ENCODE measurements at places on chromosomes 7 and 10.

- DNase-seq: no peak
These were observed 136.0 kb downstream of the KIF20B start for GRCh38 chr10:89837165-89838043.

DNA sequence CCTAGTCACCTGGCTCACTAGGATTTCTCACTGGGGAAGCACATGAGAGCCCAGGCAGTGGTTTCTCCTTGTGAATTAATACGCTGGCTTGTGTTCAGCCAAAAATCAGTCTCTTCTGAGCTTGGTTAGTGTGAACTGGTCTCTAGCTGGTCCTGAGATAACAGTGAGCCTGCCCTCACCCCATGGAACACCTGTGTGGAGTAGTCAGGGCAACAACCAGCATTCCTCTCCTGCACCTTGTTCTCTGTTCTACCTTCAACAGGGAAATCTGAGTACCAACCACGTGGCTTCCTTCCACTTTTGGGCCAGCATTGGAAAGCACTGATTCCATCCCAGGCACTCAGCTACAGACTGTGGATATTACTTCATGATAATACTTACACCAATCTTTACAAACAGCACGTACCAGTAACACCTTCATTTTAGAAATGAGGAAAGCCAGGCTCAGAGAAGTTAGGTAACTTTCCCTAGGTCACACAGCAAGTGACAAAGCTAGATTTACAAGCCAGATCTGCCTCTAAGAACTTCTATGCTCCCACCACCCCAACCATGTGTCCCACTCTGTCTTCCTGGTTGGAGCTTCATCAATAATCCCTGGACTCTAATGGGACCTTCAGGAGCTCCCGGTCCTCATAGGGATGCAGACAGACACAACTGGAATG, 106.6 kb downstream of the GRID1 start:
- no peak for DNase-seq

DNA sequence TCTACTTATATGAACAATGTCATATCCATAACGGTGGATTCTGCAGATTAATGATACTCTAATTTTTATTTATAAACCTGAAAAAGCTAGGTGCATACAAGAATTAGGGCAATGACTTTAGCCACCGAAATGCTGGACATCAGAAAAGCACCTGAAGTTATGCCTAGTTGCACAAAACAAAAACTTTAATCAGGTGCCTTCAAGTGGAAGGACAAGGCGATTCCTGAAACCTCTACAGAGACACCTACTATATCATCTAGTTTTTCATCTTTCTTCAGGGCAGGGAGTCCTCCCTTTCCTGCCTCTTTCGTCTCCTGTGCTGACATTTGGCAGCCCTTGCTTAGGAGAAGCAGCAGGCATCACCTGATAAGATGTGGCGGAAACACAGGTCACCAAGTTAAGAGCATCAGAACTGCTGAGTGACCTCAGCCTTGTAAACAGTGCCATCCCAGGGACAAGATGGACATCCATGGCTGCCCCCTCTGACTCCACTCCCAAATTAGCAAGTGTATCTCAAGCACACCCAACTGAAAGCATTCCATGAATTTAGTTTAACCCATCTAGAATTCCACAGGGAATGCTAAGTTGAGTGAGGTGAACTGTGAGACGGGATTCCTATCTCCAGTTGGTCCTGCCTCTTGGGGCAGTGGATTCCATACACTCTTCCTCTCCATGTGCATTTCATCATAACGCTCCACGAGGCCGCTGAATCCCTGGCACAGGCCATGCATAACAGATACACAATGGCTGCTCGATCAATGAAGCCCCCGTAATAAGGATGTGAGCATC, 5.8 kb downstream of the ITPRIP start:
- DNase-seq: no peak

- no peak for DNase-seq
These were observed 91.1 kb downstream of the CDK6 start for GRCh38 chr7:92745241-92745640.

DNA sequence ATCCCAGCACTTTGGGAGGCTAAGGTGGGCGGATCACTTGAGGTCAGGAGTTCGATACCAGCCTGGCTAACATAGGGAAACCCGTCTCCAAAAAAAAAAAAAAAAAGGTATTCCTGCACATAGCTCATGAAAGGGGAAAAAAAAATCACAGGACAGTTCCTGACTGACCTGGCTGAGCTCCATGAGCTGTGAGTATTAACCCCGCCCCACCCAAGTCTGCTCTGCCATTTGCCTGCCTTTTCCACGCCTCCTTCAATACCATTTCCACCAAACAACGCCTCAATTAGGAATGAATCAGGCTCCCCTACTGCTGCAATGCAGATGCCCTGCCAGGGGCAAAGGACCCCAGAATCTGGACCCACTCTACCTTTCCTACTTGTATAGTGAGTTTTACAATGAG, 55.0 kb downstream of the PDIA4 start:
- DNase-seq: no peak

GRCh38 chr10:75029857-75030256, 81.6 kb upstream of the SAMD8 start:
- no peak for DNase-seq

DNA sequence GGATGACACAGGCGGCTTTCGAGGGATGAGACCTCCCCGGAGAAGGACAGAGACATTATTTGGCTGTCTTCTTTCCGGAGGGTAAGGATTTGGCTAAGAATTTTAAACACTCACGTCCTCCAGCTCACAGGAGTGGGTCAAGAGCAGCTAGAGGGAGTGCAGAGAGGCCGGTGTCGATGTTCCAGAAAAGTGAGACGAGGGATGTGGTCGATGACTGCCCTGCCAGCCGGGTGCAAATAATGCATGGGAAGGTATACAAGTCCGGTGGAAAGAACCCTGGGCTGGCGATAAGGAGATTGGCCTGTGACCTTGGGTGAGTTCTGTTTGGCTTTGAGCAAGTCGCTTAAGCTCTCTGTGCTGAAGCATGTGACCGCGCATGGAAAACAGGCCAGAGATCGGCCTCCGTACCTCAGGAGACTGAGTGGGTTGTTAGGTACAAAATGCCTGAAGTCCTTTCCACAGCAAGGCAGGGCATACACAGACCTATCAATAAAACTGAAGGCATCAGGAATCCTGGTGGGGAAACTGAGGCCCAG, 149.1 kb downstream of the UBE2H start:
- DNase-seq: no peak

DNA sequence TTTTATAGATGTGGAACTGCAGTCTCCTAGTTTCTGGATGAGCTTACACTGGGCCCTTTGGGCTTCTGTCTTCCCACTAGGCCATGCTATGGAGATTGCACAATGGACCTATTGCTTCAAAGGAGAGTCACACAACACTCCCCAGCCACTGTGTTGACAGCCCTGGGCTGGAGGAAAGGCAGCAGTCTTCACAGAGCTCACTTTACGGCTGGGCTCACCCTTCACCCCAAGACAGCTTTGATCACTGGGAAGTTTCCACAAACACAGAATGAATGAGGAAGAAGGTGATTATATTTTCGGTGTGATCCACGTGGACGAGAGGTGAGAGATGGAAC, 92.7 kb upstream of the GDF10 start:
- DNase-seq: no peak

GRCh38 chr7:33702514-33703054, 202.8 kb upstream of the BMPER start:
- no peak for DNase-seq

DNA sequence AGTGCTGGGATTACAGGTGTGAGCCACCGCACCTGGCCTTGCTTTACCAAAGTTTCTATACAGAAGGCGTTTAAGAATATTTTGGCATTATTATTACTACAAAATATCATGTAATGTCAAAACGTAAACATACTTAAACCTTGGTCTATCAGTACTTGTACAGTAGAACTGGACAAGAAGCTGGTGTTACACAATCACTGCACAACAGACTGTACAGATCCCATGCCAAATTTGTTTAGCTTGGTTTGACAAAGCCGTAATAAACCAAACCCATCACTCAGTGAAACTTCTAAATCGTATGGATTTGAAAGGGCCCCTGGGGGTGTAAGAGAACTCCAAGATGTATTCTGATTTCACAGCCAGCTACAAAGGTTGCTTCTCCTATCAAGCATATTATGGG, 51.8 kb upstream of the RHEB start:
- DNase-seq: no peak

DNA sequence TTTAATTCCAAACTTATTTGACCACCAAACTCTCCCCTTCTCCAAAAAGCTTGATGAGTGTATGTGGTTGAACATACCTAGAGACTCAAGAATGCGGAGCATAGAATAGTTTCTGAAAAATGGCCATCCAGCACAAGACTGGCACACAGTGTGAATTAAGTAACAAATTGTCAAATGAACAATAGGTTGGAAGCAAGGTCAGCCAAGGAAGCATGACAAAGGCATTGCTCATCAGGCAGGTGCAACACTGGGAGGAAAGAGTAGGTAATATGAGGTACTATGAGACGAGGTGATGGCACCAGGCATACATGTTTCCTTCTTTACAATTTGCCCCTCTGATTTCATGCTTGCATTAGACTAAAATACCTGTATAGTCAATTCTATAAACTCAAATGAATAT, 73.7 kb downstream of the DKK1 start:
- DNase-seq: no peak

- no peak for DNase-seq
These were observed 33.4 kb upstream of the ADRB1 start for GRCh38 chr10:114010316-114010715.

- DNase-seq: no peak
These were observed 126.9 kb upstream of the BTBD16 start for GRCh38 chr10:122144199-122144598.

GRCh38 chr10:77531441-77532001, 106.1 kb downstream of the KCNMA1 start:
- peak; percentile 32 for DNase-seq

- no peak for DNase-seq
These were observed 130.9 kb downstream of the OAT start for GRCh38 chr10:124287791-124288190.

- no peak for DNase-seq
These were observed 262.7 kb downstream of the CELF2 start for GRCh38 chr10:11280187-11280932.

GRCh38 chr7:24745355-24745754, 11.9 kb downstream of the GSDME start:
- no peak for DNase-seq

DNA sequence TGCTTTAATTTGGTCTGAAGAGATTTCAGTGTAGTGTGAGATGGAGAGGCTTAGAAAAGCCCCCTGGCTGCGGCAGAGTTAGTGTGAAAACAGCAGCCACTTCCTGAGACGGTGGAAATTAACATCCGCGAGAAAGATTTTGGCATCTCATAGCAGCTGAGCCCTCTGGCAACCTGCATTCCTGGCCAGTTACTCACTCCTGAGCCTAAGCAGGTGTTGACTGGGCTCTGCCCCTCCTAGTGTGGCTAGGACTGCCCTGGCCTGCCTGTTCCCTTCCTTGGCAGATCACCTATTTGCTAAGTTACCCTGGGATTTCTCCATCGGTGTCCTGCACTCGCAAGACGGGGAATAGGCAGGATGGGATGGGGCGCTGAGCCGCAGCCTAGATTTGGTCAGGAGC, 57.6 kb upstream of the LMTK2 start:
- no peak for DNase-seq

DNA sequence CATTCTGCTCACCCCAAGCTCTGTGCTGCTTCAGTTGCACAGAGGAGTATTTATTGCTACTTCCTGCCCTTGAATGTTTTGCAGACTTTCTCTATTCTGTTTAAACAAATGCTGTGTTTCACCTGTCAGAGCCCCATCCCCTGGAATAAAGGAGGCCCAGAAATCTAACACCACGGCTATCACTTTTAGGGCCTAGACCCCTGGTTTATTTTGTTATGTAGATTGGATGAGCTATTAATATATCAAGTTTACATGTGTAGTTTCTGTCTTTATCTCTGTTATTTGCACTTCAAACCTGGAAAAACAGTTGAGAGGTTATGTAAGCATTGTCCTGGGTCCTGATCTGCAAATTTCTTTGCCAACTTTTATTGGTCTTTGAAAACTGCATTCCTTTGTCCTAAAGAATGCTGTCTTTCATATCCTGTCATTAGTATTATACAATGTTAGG, 630.1 kb downstream of the PARD3 start:
- no peak for DNase-seq

- no peak for DNase-seq
These were observed 42.4 kb downstream of the COL17A1 start for GRCh38 chr10:104043185-104043830.

DNA sequence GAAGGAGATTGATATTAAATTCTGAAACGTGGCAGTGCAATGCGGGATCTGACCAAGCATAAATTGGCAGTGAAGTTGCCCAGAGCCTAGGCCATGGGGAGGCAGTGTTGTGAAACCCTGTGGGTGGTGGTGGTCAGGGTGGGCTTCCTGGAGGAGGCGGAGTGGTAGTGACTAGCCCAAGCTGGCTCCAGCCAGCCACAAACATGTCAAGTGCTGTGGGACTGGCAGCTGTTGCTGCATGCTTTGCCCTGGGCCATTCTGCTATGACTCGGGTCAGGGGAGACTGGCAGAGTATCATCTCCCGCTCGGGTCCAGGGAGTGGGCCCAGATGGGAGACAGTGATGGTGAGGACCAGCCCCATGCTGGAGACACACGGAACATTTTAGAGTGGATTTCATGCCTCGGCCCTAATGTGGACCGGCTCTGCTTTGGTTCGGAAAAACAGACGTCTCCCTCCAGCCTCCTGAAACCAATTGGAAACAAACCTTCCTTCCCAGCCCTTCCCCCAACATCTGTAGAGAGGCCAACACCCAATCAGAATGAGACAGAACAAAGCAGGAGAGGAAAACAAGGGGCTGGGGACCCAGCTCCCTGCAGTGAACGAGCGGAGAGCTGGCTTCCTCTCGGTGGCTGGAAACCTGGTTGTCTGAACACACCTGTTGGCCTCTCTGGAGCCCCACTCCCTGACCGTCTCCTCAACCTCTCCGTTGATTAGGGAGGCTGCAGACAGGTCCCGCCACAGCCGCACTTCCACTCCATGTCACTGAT, 58.2 kb downstream of the TMEM270 start:
- DNase-seq: no peak

- DNase-seq: no peak
These were observed 490.5 kb downstream of the TCERG1L start for GRCh38 chr10:130820880-130821482.

DNA sequence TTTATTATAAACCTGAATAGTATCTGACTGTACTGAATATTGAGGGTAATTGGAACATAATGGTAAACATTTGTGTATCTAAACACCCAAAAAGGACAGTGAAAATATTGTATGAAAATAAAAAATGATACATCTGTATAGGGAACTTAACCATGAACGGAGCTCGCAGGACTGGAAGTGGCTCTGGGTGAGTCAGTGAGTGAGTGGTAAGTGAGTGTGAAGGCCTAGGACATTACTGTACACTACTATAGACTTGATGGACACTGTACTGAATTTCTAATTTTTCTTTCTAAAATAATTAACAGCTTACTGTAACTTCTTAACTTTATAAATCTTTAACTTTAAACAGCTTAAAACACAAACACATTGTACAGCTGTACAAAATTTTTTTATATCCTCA, 454.5 kb upstream of the FZD8 start:
- no peak for DNase-seq

All from COLO829 (cell line).